Stomach (tissue), 19 donors: ENCODE measurements at places on chromosomes 11 and 22. TPM values are rescaled to one million over a fixed set of nuclear protein-coding genes. Genes with fewer than 3 reads are reported as not detected.

DNA sequence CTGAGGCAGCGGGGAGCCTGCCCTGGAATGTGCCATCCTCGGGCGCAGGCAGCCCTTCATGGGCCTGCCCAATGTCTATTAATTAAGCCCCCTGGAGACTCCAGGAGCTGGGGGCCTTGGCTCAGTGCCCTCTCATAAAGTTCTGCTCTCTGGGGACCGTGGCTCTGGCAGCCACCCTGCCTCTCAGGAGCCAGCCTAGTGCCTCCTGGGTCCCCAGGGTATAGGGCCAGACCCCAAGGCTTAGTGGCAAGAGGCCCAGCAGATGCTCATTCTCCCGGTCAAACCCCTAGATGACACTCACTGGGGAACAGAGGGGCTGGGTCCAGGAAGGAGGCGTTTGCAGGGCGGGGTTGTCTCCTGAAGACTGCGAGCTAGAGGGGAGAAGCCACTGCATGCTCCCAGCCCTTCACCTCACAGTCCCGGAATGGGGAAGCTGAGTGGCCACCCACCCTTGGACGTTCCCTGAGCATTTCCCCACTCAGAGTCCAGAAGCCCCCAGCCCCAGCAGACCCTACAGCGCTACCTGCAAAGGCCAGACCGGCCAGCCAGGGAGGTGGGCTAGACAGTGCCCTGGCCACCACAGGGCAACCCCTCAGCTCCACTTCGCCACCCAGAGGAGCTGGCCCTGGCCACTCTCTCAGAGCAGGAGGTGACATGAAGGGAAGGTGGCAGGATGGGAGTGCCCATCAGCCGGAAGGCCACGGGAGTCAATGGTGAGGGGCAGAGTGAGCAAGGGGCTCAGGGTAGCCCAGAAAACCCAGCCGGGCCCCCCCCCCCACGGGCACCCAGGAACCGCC is 83.0 kb downstream of the CDKN1C start:
- no peak for DNase-seq

DNA sequence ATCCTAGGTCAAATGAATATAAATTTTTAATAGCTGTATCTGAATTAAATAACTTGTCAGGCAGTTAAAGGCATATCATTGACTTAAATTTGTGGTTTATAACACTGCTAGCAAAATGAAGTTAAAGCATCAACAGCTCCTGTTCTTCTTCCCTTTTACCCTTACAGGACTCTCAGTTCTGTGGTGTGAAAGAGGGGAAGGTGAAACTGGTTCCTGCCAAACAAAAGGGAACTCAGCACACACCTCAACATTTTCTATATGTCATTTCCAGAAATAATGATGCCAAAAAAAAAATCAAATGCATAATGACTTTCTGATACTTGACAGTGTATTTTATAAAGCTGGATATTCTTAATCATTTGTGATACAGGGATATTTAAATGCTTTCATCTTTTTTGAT is 21.2 kb downstream of the ARL14EP start:
- DNase-seq, result no peak

- DNase-seq, result no peak
These were observed 59.2 kb upstream of the PHOX2A start for GRCh38 chr11:72303179-72303578.

DNA sequence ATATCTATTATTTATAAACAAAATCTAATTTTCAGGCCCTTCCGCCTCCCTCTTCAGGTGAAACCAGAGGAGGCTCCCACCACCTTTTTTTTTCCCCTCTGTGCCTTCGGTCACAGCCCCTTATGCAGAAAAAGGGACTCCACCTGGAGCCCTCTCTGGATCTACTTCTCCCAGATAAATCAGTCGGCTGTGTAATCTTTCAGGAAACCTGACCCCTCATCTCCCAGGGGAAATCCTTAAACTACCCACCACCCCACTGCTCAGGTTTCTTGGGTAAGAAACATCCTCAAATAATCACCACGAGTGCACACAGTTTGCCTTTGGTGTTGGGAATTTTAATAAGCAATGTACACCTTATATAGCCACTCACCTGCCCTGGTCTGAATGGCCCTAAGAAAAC is 104.2 kb downstream of the NAV2 start:
- no peak for DNase-seq

PLAAT4 gene
- total RNA-seq, result 4.0 TPM

DNA sequence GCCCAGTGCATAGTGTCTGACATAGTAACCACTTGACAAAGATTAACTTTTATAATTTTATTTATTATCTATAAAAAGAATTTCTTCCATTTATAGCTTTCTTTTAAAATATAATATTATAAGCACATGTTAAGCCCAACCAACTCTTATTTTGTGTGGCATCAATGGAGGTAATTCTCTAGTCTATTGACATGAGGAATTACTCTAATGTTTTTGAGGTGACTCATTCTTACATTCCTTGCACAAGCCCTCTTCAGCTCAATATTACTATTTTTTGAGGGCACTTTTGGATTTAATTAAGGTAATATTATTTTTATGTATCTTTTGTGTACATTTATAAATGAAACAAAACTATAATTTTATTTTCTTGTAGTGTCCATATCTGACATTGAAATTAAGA is 59.6 kb downstream of the AASDHPPT start:
- no peak for DNase-seq

- no peak for DNase-seq
These were observed 3.5 kb downstream of the HTR3B start for GRCh38 chr11:113908098-113908497.

GRCh38 chr11:4433856-4434255 is 15.2 kb upstream of the OR52K2 start:
- DNase-seq, result no peak

GRCh38 chr11:75240311-75241035 is at the start of gene TPBGL:
Gene TPBGL (plus strand): TSS chr11:75240774. CDS start chr11:75241050, 276 bp downstream.
- DNase-seq, result peak; percentile 75

GRCh38 chr11:74507582-74507981 is 14.1 kb upstream of the LIPT2 start:
- DNase-seq, result no peak

GRCh38 chr22:46595545-46595944 is 24.6 kb upstream of the GRAMD4 start:
- no peak for DNase-seq

DNA sequence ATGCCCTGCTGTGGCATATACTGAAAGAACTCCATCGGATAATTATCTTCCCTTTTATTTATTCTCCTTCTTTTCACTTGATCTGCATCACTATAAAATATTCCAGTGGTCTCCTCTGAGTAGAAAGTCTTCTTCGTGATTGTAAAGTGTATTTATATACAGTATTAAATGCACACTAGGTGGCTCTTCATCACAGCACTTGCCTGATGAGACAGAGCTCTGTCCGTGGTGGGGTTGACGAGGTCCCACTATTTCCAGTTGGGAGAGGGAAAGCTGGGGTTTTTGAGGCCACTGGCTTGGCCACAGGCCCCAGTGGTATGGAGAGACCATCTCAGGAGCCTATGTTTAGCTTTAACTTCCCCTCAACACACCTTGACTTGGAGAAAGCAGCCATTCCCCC is 31.6 kb upstream of the ZBTB16 start:
- DNase-seq, result no peak

GRCh38 chr22:43440556-43440955 is 28.7 kb downstream of the MPPED1 start:
- DNase-seq, result no peak

MYBPC3 gene
- total RNA-seq, result 0.72 TPM

- no peak for DNase-seq
These were observed 96.3 kb upstream of the RAB1B start for GRCh38 chr11:66172146-66172545.

MIOX gene
- total RNA-seq, result not detected

- no peak for DNase-seq
These were observed 2.7 kb downstream of the RELA start for GRCh38 chr11:65660038-65660437.

DNA sequence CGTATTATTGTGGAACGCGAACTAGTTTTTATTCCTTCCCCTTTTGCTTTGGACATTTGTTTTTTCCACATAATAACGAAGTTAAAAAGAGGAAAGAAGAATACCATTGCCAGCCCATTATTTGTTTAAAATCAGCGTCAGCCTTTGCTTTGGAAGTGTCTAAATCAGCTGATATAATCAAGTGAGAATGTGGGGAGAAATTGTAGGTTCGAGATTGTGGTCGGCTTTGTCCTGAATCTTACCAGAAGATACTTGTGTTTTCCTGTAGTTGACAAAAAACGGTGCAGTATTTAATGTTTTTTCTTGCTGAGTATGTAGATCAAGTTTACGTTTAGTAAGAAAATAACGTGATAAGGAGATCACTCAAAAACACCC is 935 bp downstream of the ZNF143 start:
- peak; percentile 60 for DNase-seq

DNA sequence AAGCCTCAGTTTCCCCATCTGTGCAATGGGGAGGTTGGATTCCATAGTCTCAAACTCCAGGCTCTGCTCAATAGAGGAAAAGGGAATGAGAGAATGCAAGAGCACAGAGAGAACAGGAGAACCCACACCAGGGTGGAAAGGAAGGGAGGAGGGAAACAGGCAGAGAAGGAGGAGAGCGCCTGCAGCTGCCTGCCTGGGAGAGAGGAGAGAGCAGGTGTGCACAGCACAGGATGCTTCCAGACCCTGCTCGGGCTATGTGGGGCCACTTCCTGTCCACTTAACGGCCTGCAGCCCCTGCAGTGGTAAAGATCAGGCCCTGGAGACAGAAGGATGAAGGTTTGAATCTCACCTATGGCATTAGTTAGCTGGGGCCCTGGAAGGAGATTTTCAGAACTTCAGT is 12.3 kb downstream of the LRRC32 start:
- no peak for DNase-seq

CHORDC1 gene
- 67.4 TPM for total RNA-seq

- no peak for DNase-seq
These were observed 3.2 kb downstream of the PRDM10 start for GRCh38 chr11:129999407-129999806.

GRCh38 chr22:49426618-49427266 is 400.9 kb downstream of the BRD1 start:
- DNase-seq, result no peak

KRTAP5-7 gene
- total RNA-seq, result not detected

- DNase-seq, result no peak
These were observed 300.9 kb downstream of the TENM4 start for GRCh38 chr11:79139900-79140299.
